Head of caudate nucleus (tissue), 42 donors: ENCODE measurements at places on chromosomes 5 and 9.

GRCh38 chr5:112077180-112077579, 320.2 kb upstream of the NREP start:
- DNase-seq, result no peak

DNA sequence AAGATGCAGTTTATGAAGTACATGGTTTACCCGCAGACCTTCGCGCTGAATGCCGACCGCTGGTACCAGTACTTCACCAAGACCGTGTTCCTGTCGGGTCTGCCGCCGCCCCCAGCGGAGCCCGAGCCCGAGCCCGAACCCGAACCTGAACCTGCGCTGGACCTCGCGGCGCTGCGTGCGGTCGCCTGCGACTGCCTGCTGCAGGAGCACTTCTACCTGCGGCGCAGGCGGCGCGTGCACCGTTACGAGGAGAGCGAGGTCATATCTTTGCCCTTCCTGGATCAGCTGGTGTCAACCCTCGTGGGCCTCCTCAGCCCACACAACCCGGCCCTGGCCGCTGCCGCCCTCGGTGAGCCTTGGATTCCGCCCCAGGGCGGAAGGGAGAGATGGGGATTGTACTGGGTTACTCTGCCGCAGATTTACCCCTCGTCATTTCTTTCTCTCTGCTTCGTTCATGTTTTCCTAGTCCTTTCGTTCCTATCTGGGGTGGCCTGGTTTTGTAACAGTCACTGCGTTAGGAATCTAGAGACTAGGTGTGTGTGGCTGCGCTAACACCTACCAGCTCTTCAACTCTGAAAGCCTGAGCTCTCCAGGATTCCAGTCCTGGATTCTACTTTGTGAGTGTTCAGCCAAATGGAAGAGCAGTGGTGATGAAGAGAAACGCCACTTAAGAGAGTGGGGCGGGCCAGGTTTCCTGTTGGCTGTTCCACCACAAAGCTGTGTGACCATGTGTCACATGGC, 638 bp downstream of the MRPS30 start:
- DNase-seq, result peak; percentile 38

GRCh38 chr5:154345255-154345952, 100.4 kb upstream of the SAP30L start:
- no peak for DNase-seq

DNA sequence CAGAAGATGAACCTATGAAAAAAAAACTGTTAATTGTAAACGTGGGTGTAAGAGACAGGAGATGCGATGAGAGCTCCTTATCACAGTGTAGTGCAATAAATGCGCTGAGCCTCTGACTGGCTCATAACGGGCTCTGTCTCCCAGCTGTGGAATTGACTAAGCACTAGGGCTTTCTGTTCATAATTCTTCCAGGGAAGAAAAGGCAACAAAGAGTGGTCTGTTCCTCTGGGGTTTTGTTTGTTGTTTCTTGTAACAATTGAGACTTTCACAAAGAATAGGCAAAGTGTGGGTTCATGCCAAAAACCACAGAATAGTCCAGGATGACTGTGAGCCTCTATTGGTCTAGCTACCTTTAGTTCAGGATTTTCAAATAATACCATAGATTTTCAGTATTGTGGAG, 39.4 kb downstream of the UBE2QL1 start:
- DNase-seq, result no peak

GRCh38 chr9:121141706-121142105, 60.0 kb downstream of the RAB14 start:
- no peak for DNase-seq
